ENCODE measurements at places on chromosomes 13 and 19. TPM values are rescaled to one million over a fixed set of nuclear protein-coding genes. Genes with fewer than 3 reads are reported as not detected.

The BICRA gene
- total RNA-seq = 15.1 TPM

The N4BP2L1 gene
- not detected for total RNA-seq

The SYCN gene
- total RNA-seq = not detected

The ZFP28 gene
- 4.3 TPM for total RNA-seq

The SLC17A7 gene
- 0.31 TPM for total RNA-seq

The GPR180 gene
- total RNA-seq = 3.6 TPM

The RDH13 gene
- total RNA-seq = 20.8 TPM

The OVOL3 gene
- 0.23 TPM for total RNA-seq

The KCNN1 gene
- total RNA-seq = 0.95 TPM

All from A549 treated with ZK216348 at 1 μM for 4 hours (cell line).